ENCODE measurements at places on chromosomes 4 and X.

DNA sequence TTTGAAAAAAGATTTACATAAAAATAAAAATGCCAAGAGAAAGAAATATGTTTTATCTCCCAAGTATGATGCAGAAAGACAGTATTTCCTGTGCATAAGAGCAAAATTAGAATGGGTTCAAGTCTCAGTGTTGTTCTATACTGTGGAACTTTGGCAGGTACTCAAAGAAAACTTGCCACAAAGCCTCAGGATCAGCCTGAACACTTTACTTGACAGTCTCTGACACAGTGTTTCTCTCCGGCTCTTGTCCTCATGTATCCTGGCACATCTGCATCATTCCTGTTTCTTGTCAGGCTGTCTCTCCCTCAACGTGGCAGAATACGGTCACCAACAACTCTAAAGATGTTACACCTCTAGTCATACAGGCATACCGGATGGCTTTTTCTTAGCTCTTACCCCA, 273.7 kb downstream of the ARHGAP24 start:
- no peak for DNase-seq

DNA sequence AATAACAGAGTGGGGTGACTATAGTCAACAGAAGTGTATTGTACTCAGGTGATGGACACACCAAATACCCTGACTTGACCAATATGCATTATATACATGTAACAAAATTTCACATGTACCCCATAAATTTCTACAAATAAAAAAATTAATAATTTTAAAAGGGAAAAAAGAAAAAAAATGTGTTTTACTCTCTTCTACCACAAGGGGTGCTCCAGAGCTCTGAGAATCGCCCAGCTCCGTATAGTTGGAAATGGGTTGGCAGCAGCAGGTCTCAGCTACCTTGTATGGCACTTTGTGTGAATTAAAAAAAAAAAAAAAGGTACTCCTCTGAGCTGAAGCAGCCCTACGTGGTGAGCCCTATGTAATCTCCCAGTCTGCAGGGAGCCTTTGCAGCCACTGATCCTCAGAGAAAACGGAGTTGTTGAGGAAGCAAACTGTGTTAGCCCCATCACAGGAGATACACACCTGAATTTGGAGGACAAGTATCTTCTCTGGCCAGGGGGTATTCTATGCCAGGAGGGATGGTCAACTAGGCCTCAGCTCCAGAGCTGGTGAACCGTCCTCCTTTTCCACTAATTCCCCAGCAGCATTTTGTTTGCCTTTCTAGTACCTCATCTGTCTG, 17.2 kb upstream of the POLA1 start:
- DNase-seq = no peak

- no peak for DNase-seq
Measured at GRCh38 chr4:56112377-56112776, 163.6 kb downstream of the CEP135 start.

DNA sequence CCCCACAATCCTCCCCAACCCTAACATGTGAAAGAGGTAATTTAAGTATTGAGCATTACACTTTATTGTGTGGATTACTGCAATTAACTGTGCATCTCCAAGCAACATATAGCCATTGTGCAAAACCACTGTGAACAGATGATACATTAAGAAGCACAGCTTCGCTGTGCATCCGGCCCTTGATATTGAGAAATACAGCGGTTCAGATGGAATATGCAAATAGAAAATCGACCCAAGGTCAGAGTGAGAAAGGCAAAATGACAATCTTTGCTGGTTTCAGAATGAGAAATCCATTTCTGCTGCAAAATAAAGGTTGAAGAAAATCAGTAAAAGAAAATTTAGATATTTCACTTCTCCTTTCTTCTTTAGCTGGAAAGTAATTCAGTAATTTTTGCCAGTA, 805.9 kb upstream of the GRID2 start:
- DNase-seq = no peak

DNA sequence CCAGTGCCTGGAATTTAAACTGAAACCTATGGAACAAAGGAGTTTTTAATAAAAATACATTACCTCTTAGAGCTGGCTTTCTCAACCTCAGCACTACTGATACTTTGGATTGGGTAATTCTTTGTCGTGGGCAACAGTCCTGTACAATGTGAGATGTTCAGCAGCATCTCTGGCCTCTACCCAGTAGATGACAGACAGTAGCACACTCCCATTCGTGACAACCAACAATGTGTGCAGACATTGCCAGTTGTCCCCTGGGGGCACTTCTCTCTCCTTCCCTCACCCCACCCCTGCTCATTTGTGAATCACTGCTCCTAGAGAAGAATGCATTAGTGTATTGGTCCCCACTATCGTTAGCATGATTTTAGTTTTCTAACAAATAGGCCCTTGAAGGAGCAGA, 16.2 kb downstream of the GPAT3 start:
- no peak for DNase-seq

Measured in Right ventricle myocardium superior (tissue), 1 donor.